ENCODE measurements at places on chromosomes 16 and 17.

GRCh38 chr16:60582528-60582927 lies 1453.7 kb downstream of the CDH8 start:
- no peak for DNase-seq

GRCh38 chr16:87855852-87856715 lies 13.2 kb downstream of the SLC7A5 start:
- no peak for DNase-seq

DNA sequence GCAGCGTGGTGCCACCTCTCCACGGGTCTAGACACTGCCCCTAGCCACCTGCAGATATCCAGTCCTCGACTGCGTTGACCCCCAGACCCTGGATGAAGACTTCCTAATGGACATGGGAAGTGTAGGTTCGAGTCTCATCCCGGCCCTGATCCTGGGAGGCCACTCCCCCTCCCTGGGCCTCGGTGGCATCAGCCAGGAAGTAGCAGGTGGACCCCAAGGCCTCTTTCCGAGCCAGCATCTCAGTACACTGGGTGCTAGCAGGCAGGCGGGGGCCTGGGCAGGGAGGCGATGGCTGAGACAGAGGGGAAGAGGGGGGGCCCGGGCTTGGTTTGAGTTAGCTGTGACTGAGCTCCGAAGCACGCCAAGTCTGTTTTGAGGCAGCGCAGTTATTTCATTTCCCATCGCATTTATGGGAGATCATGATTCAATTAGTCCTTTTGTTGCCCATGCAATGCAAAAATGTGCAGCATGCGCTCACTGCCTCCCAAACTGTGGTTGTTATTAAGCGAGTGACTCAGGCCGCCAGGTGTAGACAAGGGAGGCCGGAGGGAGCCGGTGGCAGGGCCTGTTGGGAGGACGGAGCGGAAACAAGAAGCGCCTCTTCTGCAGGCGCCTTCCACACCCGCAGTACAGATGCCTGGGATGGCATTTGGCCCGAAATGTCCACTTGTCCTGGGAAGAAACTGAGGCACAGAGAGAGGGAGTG lies 25.3 kb upstream of the ZNF469 start:
- DNase-seq = peak; percentile 85

DNA sequence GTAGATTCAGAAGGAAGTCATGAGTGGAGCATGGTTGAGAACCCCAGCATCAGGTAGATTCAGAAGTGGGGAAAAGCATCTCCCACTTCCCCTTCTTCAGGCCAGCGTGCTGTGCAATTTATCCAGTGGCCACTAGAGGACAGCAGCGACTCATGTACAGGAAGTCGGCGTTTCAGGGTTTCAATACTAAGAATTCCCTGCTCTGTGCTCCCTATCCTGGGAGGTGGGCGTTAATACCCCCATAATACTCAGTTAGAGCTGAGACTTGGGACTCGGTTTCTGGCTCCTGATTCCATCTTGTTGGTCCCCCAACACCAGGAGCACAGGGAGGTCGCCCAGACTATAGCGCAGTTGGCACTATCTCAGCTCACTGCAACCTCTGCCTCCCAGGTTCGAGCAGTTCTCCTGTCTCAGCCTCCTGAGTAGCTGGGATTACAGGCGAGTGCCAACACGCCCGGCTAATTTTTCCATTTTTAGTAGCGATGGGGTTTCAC lies 75.3 kb upstream of the AMZ2 start:
- DNase-seq = no peak

DNA sequence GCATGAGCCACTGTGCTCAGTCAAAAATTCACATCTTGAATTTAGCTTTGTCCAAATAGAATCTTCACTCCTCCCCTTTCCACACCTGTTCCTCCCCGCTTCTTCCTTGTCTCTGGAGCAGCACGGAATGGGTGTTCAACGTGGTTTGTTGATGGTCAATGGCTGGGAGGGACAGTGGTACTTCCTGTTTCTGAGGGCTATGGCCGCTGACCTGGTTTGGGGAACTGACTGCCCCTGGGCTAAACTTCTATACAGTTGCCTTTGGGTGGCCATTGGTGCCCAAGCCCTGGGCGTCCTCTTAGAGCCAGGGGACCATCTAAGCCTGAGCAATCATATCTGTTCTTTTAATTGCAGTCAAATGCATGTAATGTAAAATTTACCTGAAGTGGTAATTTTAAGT lies 19.1 kb upstream of the WFIKKN2 start:
- no peak for DNase-seq

DNA sequence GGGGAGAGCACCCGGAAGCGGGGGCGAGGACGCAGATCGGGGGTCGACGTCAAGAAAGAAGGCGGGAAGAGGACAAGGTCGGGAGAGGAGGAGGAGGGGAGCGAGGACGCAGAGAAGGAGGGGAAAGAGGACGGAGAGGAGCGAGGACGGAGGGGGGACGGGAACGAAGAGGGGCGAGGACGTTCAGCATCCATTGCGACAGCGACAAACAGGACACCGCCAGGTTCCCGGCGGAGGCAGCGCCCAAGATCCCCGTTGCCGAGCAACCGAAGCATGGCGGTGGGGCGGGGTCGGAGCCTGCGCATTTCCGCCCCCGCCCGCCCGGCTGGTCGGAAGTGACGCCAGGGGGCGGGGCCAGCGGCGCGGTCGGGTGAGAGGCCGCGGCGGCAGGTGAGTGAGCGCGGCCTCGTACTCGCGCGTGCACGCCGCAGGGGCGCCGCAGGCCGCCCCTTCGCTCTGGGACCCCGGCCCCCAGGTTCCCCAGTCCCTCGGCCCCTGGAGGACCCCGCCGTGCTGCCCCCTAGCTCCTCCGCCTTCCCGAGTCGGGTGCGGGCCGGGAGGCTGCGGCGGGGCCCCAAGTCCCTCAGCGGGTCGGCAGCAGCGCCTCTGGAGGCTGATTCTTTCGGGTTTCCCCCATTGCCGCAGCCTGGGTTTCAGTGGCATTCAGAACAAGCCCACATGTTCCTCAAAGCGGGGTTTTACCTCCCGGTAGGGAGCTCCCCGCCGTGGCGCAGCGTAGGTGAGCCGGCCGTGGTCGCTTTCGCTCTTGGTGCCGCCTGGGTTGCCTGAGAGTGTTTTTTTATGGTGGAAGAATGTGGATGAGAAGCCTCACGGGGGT lies at the start of gene FAM234A:
Gene FAM234A, plus strand, starts transcription at position 354 of the 838 bp plus-strand sequence. CDS start 19,593 bp downstream, outside the sequence.
- peak; percentile 67 for DNase-seq

- DNase-seq = no peak
These were observed 180.7 kb downstream of the PARN start for GRCh38 chr16:14449334-14449733.

DNA sequence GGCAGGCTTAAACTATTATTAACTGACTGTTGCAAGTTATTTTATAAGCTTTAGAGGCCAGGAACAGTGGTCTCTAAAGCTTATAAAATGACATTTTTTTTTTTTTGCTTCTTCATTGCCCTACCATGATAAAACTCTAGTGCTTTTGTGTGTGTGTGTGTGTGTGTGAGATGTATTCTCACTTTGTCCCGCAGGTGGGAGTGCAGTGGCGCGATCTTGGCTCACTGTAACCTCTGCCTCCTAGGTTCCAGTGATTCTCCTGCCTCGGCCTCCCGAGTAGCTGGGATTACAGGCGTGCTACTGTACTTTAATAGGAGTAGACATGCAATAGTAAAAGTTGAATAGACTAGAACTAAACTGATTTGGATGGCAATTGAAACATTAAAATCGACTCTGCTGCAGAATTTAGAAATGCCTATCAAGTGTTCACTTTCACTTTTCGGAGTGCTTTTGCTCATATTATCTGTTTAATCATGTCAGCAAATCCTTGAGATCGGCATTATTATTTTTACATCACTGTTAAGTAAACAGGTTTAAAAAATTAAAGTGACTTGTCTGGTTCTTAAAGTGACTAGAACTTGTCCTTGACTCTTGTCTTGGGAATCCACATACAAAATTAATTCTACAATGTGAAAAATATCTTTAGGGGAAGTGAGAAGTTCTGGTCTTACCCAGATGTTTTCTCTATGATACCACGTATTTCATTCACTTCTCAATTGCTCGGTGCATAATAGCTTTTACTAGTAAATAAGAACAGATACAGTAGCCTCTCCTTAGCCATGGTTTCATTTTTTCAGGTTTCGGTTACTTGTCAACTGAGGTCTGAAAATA lies 8.4 kb upstream of the PCTP start:
- DNase-seq = no peak

DNA sequence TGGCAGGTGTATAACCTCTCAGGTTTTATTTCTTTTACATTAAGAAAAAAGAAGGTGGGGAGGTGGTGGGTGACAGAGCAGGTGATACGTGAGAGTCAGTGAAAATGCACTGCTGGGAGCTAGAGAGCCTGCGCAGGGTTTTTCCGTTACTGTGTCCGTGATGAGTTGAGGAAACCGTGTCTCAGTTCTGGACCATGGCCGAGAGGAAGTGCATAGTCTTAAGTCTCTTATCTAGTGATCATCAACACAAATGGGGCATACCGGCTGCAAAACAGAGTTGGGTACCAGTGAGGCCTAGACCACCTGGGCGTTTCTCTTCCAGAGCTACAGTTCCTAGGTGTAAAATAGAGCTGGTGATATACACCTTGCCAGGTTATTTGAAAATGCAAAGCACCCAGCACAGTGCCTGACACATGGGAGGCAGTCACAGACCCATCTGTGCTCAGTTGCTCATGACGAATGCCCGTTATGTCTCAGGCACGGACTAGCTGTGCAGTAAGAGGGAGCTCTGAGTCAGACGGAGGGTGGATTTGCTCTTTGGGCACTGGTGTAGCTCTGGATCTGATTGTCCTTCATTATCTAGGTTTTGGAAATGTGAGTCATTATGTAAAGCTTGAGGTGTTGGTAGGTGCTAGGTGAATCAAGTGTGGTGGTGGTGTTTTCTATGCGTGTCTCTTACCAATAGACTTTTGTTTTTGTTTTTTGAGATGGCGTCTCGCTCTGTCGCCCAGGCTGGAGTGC lies 60.9 kb downstream of the RPTOR start:
- DNase-seq = no peak

DNA sequence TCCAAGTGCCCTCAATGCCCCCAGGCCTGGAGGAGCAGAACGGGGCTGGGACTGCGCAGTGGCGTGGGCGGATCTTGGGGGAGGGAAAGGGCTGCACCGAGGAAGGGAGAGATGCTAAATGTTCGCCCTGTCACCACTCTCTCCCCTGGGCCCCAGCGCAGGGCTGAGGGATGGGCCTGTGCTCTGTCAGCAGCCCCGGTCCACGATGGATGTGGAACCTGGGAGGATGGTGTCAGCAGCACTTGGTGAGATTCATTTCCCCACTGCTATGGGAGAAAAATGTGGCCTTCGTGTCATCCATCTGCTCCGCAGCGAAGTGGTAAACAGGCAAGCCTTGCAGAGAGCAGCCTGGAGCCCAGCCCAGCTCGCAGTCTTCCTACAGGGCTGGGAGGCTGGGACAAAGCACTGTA lies 72.0 kb downstream of the TMEM132E start:
- no peak for DNase-seq

- DNase-seq = no peak
These were observed 21.1 kb downstream of the MINK1 start for GRCh38 chr17:4854111-4854681.

DNA sequence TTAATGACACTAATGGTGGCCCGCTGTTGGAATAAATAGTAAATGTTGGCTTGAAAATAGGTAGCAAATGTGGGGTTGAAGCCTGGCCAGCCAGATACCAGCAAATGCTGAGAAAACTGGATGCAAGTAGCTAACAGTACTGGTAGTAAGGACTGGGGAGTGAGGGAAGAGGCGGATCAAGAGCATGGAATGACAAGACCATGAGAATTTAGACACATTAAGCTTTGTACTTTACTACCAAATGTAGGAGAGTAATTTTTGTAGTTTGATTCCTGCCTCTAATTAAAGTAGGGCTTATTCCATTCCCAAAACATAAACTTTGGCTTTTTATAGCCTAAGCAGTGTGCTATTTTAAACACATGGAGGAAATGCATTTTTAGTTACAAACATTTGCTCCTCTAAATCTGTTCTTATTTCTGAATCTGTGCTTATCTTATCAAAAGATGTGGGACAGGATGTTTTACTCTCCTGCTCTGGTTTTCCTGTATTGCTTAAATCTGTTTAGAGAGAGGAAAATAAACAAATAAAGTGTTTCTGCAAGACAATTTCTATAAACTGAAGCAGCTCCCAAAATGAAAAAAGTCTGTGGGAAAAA lies 44.1 kb downstream of the CFDP1 start:
- no peak for DNase-seq

DNA sequence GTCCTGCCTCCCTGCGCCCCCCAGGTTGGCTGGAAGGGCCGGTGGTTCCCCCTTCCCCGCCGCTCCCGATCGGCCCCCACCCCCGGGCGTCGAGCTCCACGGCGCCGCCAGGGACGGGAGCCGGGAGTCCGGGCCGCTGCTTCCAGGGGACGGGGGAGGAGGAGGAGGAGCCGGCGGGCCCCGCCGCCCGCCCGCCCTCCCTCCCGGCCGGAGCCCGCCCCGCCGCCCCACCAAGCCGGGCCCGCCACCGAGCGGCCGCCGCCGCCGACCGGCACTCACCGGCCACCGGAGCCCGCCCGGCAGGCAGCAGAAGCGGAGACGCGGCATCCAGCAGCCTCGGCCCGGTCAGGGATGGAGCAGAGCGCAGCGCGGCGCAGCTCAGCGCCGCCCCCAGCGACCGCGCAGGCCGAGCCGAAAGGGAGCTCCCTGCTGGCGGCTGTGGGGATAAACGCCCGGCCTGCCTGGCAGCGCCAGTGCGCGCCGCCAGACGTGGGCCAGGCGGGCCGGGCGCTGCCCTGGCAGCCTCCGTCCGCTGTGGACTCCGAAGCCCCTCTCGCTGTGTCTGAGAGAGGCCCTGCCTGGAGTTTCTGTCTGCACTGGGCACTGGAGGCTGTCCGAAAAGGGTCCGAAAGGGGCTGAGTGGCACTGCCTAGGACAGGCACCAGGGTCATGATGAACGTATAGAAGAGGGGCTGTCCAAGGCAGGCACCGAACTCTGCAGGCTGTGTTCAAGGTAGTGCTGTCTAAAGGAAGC lies at the start of gene MYO18A:
Gene MYO18A, minus strand, starts transcription at position 365 of the 754 bp plus-strand sequence. CDS start 13,458 bp downstream, outside the sequence.
- no peak for DNase-seq

DNA sequence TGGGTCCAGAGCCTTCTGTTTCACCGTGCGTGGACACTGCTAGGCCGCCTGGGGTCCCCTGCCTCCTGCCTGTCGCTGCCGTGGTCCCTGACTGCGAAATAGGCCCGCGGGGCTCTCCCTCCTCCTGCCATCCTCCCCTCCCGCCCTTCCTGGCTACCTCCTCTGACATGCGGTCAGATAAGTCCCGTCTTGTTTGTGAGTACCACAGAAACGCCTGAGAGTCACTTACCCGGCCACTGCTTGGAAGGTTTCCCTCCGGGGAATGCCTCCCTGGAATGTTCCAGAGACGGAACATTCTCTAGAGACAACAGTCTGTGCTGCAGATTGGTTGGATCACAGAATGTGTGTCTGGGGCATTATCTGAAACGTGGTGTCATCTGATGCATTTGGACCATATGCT lies 22.7 kb downstream of the CIBAR2 start:
- no peak for DNase-seq

GRCh38 chr17:6163612-6164333 lies 93.6 kb downstream of the WSCD1 start:
- DNase-seq = peak; percentile 2

GRCh38 chr16:88937206-88937621 lies 39.8 kb downstream of the CBFA2T3 start:
- no peak for DNase-seq

DNA sequence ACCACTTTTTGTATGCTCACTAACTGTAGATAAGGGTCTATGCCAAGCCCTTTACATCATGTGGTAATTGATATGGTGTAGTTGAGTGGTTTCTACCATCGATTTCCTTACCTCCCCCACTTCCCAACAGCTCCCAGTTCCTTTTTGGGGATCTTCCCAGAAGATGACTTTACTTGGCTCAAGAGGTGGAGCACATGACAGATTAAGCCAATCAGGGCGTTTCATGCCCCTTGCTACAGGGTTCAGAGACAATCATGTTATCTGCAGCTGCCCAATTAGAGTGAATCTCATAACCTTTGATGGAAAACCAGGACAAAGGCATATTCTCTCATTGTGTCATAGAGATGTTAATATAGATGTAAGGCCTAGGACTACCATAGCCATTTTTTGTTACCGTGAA lies 16.2 kb upstream of the BMERB1 start:
- no peak for DNase-seq
